Thoracic aorta endothelial cell (primary cell): ENCODE measurements at places on chromosomes 2 and 18. TPM values are rescaled to one million over a fixed set of nuclear protein-coding genes. Genes with fewer than 3 reads are reported as not detected.

Gene HNRNPLL
- total RNA-seq = 67.7 and 69.0 TPM in 2 replicates

Gene ACADL
- total RNA-seq = not detected in 2 replicates

Gene C2orf72
- under 0.01 TPM in 1 of 2 replicates, not detected in the other for total RNA-seq

Gene SERPINB3
- total RNA-seq = not detected in 2 replicates

Gene MITD1
- 29.7 and 39.1 TPM in 2 replicates for total RNA-seq

Gene GLI2
- total RNA-seq = 0.13 TPM in 1 of 2 replicates, not detected in the other

Gene AGPS
- total RNA-seq = 89.2 and 91.5 TPM in 2 replicates

Gene HTR2B
- 0.07 and 1.9 TPM in 2 replicates for total RNA-seq

Gene KLHL30
- not detected in 2 replicates for total RNA-seq

Gene GREB1
- 0.13 TPM in 1 of 2 replicates, not detected in the other for total RNA-seq

Gene BBS5
- 5.1 and 6.3 TPM in 2 replicates for total RNA-seq

Gene MDH1B
- 0.27 and 0.65 TPM in 2 replicates for total RNA-seq

Gene ANKRD44
- total RNA-seq = 13.6 and 15.8 TPM in 2 replicates

Gene OBSL1
- 11.2 and 17.1 TPM in 2 replicates for total RNA-seq

Gene DCDC2C
- total RNA-seq = not detected in 2 replicates

Gene UGT1A4
- not detected in 2 replicates for total RNA-seq

Gene NT5C1B
- not detected in 2 replicates for total RNA-seq

Gene SPHKAP
- total RNA-seq = not detected in 2 replicates

Gene USP34
- total RNA-seq = 173 and 190 TPM in 2 replicates

Gene LHCGR
- not detected in 2 replicates for total RNA-seq

Gene TIGD1
- total RNA-seq = 5.1 and 5.5 TPM in 2 replicates

Gene C2orf92
- total RNA-seq = 3.5 and 4.9 TPM in 2 replicates

Gene EPG5
- total RNA-seq = 27.9 and 37.8 TPM in 2 replicates

Gene AQP12A
- total RNA-seq = not detected in 2 replicates

Gene IL1R2
- total RNA-seq = 0.27 TPM in 1 of 2 replicates, not detected in the other

Gene HOXD12
- total RNA-seq = not detected in 2 replicates

Gene ITPRIPL1
- 1.6 and 3.7 TPM in 2 replicates for total RNA-seq

Gene ANKRD36B
- 111 and 222 TPM in 2 replicates for total RNA-seq
